ENCODE measurements at places on chromosomes 3 and 15. TPM values are rescaled to one million over a fixed set of nuclear protein-coding genes. Genes with fewer than 3 reads are reported as not detected.

Gene LDHAL6B
- total RNA-seq, result not detected

Gene MAP1A
- 22.5 TPM for total RNA-seq

Gene TP63
- 0.06 TPM for total RNA-seq

Gene ADAMTSL3
- 5.7 TPM for total RNA-seq

Gene IL17RC
- 33.3 TPM for total RNA-seq

Gene CPB1
- total RNA-seq, result 16.5 TPM

Gene MESP2
- 0.75 TPM for total RNA-seq

Data from mucosa of gallbladder (tissue), 1 donor.